ENCODE measurements at places on chromosomes 3 and 15. TPM values are rescaled to one million over a fixed set of nuclear protein-coding genes. Genes with fewer than 3 reads are reported as not detected.

DNA sequence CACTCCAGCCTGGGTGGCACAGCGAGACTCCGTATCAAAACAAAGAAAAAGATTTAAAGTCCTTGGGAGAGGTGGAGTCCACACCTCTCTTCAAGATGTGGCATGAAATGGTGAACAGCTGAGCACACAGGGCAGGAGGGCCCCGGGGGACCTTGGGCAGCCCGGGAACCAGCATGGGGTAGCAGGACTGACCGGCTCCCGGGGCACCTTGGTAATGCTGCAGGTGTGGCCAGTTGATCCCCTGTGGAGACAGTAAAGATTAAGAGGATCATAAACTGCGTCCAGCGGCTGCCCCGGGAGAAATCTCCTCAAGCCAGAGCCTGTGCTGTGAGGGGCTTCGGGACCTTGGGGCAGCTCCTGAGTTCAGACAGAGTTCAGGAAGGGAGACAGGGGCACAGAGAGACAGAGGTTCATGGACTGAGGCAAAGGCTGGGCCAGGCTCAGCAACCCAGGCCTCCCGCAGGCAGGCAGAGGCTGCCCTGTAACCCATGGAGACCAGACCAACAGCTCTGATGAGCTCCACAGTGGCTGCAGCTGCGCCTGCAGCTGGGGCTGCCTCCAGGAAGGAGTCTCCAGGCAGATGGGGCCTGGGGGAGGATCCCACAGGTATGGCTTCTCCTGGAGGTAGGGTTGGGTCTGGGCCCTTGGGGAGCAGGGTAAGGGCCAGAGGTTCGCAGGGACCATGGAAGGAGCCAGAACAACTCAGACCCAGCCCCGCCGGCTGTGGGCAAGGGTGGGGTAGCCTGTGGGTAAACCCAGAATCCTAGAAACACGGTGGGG, at the start of gene NR2E3:
TSS of gene NR2E3 (plus strand) at position 299 of the 780 bp plus-strand sequence. CDS start at position 489, 190 bp downstream.
- no peak for DNase-seq

GRCh38 chr3:106765342-106765741, 611.9 kb upstream of the CCDC54 start:
- DNase-seq, result no peak

DNA sequence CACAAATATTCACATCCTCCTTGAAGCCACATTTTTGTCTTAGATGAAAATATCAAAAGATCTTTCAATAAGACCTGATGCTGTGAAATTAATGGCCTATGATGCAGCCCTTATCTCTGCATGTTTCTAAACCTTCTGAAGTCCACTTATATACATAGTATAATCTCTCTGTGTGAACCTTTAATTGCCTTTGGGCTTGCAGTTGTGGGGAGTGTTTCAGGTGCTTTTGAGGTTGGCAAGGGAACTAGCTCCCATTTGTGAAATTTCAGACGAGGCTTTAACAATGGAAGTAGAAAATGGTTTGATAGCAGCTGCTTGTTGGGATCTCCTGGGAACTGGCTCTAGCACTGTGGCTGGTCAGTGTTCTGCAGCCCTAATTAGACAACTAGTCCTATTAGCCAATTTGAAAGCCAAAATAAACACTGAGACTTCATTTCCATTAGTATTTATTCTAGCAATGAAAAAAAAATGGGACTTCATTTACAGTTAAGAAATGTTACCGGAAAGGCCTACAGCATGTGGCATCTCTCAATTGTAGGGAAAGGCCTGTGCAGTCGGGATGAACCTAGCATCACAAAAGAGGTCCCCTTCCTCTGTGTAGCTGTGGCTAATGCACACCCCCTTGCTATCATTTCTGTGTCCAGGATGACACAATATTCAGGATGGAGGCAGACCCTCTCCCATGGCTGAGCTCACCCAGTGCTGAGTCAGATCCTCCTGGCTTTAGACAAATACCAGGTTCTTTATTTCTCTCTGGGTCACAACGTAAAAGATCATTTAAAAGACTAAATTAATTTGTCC, 140.7 kb upstream of the TRIM42 start:
- no peak for DNase-seq

DNA sequence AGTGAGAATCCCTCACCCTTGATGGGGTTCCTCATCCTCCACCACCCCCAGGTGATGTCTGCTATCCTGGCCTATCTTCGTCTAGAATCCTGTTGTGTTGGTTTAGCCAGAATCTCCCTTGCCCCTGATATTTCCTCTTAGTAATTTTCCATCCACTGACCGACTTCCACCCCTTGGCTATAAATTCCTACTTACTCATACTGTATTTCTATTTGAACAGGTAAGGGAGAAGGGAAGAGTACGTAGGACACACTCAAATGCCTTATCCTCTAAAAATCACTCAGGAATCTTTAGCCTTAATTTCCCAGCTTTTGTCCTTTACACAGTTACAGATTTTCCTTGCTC, 678 bp upstream of the TFG start:
- DNase-seq, result no peak

DNA sequence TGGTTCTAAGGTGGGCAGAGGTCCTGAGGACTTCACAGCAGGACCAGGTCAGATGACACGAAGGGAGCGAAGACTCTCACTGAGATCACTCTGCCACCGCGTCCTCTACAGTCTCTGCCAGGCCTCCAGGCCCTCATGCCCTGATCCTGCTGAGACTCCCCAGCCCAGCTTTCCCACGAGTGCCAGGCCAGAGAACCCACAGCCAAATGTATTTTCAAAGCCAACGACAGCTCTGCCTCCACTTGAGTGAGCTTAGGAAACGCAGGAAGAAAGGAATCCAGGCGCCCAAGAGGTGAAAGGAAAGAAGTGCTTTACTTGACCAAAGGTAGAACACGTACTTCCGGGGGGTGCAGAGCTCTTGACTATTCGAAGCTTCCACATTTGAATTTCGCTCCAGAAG, 275.0 kb downstream of the XXYLT1 start:
- no peak for DNase-seq

DNA sequence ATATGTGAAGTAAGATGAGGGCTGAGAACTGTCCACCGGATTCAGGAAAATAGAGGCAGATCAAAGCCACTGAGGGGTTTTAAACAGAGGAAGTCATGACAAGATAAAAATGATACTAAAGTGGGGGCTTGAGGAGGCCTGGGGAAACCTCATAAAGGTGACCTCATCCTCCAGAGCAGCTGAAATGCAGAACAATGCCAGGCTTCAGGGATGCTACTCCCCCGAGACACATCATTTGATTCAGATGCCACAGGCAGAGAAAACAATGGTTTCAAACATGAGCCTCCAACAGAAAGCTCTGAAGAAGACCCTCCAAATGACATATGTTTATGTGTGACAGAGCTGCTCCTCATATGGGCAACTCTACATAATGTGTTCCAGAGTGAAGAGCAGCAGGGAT, 6.4 kb downstream of the CFAP20DC start:
- no peak for DNase-seq

GRCh38 chr3:150607267-150608065, 4.3 kb downstream of the SELENOT start:
- no peak for DNase-seq

DNA sequence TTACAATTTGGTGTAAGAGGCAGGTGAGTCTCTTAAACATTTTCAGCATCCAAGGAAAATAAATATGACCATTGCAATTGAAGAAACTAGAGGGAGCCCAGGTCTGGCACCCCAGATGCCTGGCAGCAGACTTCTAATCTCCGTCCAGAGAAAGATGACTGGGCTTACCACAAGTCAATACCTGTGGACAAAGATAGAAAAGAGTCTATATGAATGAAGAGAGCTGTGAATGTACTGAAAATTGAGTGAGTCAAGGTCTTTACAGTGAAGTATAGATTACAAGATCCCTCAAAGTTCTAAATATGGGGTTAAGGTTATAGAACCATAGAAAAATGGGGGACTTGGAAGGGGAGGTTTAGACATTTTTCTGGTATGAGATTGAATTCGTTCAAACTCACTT, 827.4 kb upstream of the NR2F2 start:
- no peak for DNase-seq

DNA sequence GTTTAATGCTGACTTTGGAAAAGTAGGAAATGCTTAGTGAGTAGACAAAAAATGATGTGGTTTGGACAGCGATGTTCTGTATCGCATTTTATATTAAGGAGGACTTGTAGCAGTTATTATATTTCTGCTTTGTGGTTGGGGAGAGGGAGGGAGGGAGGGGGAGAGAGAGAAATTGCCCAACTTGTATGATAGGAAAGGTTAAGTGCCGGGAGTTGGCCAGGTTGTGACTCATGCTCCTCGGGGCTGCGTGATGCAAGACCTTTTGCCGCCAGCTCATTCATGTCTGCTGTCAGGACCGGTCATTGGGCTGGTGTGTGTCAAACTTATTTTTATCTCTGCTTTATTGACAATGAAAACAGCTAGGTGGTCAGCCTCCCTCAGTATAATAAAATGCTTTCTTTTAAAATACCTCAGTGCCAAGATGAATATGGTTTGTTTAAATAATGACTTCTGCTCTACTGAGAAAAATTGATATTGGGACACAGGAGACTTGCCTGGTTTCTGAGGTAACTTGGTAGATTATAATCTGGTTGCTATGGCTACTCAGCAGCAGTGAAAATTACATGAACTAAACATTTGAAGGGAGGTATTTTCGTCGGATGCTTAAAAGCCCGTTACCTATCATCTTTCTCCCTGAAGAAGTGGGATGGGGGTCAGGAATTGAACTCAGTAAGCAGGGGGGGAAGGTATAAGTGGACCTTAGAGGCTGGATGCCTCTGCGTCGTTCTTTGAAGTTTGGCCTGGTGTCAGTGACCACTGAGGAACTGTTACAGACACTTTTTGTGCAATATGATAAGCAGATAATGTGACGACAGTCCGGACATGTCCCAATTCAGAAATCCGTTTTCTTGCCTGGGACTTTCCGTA, 90.7 kb downstream of the FNDC3B start:
- DNase-seq, result peak; percentile 77

GRCh38 chr3:195697582-195698324, 23.0 kb upstream of the MUC20 start:
- no peak for DNase-seq

GRCh38 chr3:10975695-10976234, 16.8 kb upstream of the SLC6A1 start:
- DNase-seq, result no peak

GRCh38 chr15:41494922-41495735, 1.5 kb downstream of the ITPKA start:
- peak; percentile 31 for DNase-seq

- no peak for DNase-seq
Measured at GRCh38 chr3:118984699-118985098, 49.9 kb downstream of the IGSF11 start.

DNA sequence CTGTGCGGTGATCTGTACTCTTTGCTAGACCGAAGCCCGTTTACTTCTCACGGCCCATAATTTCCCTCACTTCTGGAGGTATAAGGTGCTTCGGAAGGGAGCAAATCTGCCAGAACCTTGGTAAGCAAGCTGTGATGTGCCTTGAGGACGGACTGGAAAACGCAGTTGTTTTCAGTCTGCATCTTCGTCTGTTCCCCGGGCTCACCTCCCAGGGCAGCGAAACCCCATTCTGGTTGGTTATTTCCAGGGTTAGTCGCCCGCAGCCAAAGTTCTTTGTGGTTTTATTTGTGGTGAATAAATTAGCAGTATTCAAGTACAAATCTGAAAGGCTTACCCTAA, 401 bp downstream of the RAMAC start:
- DNase-seq, result peak; percentile 25

- no peak for DNase-seq
Measured at GRCh38 chr15:57767481-57767880, 61.0 kb downstream of the POLR2M start.

- no peak for DNase-seq
Measured at GRCh38 chr3:184440151-184440550, 60.3 kb downstream of the CHRD start.

DNA sequence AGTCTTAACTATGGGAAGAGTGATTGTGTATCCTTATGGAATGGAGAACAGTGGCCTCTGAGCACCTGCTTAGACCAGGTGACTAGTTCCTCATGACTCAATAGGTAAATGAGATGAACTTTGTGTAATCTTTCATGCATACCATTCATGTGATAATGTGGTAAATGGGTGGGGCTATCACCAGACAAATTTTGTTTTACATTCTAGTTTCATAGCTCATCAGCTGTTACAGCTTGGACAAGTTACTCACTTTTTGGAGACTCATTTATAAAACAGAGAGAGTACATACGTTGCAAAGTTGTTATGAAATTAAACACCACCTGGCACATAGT, 103.7 kb upstream of the TGFBR2 start:
- no peak for DNase-seq

DNA sequence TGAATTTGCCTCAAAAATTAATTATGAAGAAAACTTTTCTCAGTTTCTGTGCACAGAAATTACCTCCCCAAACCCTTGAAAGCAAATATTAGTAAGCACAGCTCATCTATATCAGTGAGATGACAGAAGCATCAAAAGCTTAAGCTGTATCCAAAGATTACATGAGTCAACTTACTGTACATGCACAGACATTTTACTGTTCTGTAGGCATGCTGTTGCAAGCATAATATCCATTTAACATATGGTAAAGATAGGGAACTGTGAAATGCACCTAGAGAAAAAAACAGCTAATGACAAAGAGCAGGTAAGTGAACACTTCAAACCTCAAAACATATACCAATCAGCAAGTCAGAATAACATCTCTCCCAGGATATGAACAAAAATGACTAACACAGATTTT, 20.9 kb downstream of the SHOX2 start:
- no peak for DNase-seq

- no peak for DNase-seq
Measured at GRCh38 chr3:107769882-107770281, 247.1 kb downstream of the BBX start.

DNA sequence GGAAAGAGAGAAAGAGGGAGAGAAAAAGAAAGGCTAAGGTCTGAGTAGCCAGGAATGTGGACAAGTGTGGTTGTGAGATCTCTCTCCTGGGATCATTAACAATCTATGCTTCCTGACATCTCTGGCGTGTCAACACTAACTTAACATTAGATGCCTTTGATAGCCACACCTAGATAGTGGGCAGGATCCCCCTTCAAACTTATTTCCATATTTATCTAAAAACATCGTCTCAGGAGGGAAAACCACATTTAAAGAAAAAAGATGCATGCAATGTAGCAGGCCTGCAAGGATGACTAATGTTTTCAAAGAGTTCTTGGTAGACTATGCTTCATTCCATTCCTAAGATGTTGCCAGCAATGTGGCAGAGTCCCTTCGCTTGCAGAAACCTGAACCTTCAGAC, 80.9 kb downstream of the MLH1 start:
- DNase-seq, result no peak

GRCh38 chr3:16302082-16302631, 37.1 kb downstream of the OXNAD1 start:
- no peak for DNase-seq

- no peak for DNase-seq
Measured at GRCh38 chr3:54755756-54756155, 172.1 kb downstream of the LRTM1 start.

AGBL1 gene
- total RNA-seq, result not detected

CHST14 gene
- total RNA-seq, result 4.1 TPM

MKRN3 gene
- 1.0 TPM for total RNA-seq

LAMB2 gene
- not detected for total RNA-seq

CPEB1 gene
- total RNA-seq, result 0.27 TPM

RARB gene
- total RNA-seq, result not detected

TTC23 gene
- not detected for total RNA-seq

ITGA11 gene
- total RNA-seq, result not detected

RASGRP1 gene
- 58.2 TPM for total RNA-seq

AADAC gene
- total RNA-seq, result not detected
